ENCODE measurements at places on chromosomes 12 and 14.

GRCh38 chr12:52268212-52268611 is 6.2 kb upstream of the KRT86 start:
- no peak for DNase-seq

- DNase-seq: no peak
Measured at GRCh38 chr12:61765926-61766325, 494.3 kb upstream of the USP15 start.

DNA sequence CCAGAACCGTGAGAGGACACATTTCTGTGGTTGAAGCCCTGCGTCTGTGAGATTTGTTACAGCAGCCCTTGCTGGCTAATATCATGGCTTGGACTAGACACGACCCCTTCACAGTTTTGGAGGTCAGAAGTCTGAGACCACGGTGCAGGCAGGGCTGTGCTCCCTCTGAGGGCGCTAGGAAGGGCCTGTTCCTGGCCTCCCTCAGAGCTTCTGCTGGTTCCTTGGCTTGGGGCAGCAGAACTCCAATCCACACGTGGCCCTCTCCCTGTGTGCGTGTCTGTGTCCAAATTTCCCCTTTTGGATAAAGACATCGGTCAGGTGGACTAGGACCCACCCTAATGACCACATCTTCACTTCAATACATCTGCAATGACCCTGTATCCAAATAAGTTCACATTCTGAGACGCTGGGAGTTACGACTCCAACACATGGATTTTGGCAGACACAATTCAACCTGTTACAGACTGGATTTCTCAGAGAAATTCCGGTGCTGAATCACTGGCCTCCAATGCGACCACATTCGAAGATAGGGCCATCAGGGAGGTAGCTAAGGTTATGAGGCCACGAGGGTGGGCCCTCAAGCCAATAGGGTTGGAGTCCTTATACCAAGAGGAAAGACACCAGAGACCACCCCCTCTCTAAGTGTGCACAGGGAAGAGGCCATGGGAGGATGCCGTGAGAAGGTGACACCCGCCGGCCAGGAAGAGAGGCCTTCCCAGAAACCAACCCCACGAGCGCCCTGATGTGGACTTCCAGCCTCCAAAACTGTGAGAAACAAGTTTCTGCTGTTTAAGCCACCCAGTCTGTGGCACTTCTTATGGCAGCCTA is 43.6 kb upstream of the PPP2R5C start:
- no peak for DNase-seq

DNA sequence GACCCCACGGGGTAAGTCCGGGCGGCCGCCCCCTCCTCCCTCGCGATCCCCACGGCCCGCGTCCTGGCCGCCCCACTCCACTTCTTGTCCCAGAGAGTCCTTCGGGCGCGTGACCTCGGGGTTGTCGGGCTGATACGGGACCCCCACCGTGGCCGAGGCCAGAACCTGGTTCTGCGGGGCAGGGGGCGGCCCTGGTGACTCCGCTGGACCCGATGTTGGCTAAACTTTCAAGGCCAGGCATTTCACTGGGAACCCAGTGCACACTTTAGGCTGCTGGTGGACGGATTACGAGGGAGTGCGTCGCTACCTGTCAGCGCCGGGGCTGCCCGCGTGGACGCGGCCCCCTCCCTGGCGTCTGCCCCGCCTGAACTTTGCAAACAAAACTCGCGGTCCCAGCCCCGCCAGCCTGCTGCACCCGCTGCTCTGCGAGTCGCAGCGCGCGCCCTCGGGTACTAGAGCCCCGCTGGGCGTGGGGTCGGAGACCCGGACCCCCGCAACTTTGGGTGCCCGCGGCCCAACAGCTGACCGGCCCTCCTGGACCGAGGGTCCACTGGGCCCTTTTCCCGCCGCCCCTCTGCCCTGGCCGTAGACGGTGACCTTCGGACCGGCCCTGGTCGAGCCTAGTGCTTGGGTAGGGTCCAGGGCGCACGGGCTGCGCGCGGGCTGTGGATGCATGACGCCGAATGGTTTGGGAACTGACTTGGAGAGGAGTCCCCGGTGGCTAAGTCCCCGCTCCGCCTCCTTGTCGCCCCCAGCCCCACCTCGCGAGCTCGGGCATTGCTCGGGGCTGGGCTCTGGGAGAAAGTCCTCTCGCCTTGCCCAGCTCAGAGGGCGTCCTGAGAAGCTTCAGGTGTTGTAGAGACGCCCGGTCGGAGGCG is 624 bp downstream of the RIN3 start:
- DNase-seq: no peak

- no peak for DNase-seq
Measured at GRCh38 chr14:76498976-76499375, 123.0 kb downstream of the ESRRB start.

DNA sequence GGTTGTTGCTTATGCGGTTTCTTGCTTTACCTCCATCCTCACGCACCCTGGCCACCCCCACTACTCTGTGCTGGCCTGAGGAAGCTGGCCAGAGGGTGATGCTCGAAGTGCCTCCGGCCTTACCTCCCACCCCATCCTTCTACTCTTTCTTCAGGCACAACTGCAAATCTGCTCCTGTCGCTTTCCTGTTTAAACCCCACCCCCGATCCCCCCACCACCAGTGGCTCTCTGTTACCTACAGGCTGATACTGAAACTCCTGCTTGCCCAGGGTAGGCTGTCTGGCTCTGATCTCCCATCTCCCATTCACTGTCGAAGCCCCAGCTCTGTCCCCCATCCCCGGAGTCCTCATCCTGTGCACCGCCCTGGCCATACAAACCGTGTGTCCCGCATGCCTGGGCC is 111.5 kb downstream of the PRMT8 start:
- no peak for DNase-seq

GRCh38 chr12:20368651-20369304 is 441 bp downstream of the PDE3A start:
- no peak for DNase-seq

DNA sequence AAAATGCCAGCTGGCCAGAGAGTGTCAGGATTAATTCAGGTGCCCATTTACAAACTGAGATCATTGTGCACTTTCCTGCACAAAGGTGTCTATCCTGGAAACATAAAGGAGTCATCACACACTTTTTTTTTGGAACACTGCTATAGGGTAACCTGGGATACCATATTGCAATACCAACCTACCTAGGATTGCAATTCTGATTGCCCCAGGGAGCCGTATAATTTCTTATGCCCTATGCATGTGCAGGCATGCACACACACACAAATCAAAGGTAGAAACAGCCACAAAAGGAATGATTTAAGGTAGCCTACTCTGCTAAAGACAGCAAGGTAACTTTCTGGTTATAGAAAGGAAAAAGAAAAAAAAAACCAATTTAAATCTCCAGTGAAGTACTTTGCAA is 285.3 kb upstream of the KITLG start:
- no peak for DNase-seq

- no peak for DNase-seq
Measured at GRCh38 chr12:27331927-27332324, 710 bp upstream of the BMAL2 start.

GRCh38 chr12:2183556-2184541 is 131.1 kb downstream of the CACNA1C start:
- DNase-seq: no peak

DNA sequence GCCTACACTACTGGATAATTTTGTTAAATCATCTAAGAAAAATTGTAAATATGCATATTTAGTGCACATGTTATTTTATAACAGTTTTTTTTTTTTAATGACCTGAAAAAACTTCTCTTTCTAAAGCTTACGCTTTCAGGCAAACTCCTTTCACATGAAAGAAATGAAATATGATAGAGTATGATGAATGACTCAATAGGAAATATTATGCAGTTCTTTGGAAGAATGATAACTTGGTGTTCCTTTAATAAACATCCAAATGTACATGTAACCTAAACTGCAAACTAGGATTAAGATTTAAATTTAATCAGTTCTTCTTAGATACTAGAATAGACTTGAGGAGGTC is 136.6 kb downstream of the FGD4 start:
- DNase-seq: no peak

GRCh38 chr12:19223018-19223417 is 93.5 kb downstream of the PLEKHA5 start:
- DNase-seq: no peak

GRCh38 chr14:97022741-97023140 is 225.6 kb downstream of the VRK1 start:
- no peak for DNase-seq

DNA sequence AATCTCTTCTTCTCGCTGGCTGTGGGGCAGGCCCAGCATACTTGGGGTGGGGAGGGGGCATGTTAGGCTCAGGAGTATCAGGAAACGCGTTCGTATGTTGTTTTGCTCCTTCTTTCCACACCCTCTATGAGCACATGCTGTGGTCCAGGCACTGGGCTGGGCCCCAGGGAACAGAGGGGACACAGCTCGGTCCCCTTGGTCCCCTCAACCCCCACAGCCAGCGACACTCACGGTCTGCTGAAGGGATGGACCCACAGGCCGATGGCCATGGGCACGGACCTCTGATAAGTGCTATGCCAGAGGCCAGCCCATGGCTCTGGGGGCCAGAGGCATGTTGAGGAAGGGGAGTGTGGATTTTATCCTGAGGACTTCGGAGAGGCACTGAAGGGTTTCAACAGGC is 6.2 kb downstream of the IFI27 start:
- no peak for DNase-seq

GRCh38 chr12:123232472-123232806 is 502 bp downstream of the MPHOSPH9 start:
- no peak for DNase-seq

DNA sequence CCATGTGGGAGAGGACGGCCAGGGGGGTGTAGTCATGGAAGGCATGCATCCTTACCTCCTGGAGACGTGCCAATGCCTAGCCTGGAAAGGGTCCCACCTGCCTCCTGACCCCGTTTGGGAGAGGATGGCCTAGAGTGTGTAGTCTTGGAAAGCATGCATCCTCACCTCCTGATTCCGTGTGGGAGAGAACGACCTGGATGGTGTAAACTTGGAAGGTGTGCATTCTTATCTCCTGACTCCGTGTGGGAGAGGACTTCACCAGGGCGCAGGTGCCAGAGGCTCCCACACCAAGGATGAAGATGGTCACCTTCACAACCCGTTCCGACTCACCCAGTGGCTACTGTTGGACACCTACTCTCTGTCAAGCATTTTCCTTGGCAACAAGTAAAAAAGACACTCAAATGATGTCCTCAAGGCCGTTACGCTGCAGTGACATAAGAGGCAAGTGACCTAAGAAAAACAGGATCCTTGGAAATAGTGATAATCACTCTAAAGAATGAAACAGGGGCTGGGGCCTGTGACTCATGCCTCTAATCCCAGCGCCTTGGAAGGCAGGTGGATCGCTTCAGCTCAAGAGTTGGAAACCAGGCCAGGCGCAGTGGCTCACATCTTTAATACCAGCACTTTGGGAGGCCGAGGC is 37.5 kb upstream of the FZD10 start:
- DNase-seq: no peak

DNA sequence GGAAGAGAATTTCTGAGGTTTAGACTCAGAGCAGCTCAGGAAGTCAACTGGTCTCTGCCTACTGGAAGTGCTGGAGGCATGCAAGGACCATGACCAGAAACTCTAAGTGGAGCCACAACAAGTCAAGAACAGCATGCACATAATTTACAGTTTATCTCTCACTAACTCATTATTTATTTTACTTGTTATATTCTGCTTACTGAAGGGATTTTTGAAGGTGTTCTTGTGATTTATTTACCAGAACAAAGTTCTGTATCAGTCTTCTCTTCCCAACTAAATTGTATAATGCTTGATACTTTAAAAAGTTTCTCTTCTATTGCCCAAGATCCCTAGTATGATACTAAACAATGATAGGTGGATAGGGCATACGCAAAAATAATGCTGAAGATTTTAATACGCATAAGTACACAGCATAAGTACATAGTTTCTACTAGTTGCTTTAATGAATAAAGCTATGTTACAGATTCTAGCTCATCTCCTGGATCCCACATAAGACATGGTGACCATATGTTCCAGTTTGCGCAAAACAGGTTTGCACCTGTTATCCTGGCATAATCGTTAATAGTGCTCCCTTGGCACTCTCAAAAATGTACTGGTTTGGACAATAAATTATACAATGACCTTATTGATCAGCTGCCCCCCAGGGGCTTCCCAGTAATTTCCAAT is 11.6 kb upstream of the SPTB start:
- DNase-seq: no peak

GRCh38 chr12:93245543-93245942 is 132.2 kb upstream of the NUDT4 start:
- DNase-seq: no peak

- no peak for DNase-seq
Measured at GRCh38 chr12:21054334-21054733, 76.7 kb upstream of the SLCO1B1 start.

- DNase-seq: no peak
Measured at GRCh38 chr12:67415473-67415872, 146.3 kb downstream of the CAND1 start.

- DNase-seq: no peak
Measured at GRCh38 chr12:14962797-14963196, 1.4 kb upstream of the ARHGDIB start.

- no peak for DNase-seq
Measured at GRCh38 chr14:79575032-79575431, 636.3 kb downstream of the DIO2 start.

- DNase-seq: no peak
Measured at GRCh38 chr12:52278575-52279421, 4.4 kb downstream of the KRT86 start.

- DNase-seq: no peak
Measured at GRCh38 chr12:94951071-94951934, 52.2 kb downstream of the NDUFA12 start.

- no peak for DNase-seq
Measured at GRCh38 chr14:38070061-38070588, 137.6 kb upstream of the SSTR1 start.

- DNase-seq: no peak
Measured at GRCh38 chr14:32230695-32231280, 27.7 kb upstream of the RNU6-8 start.

- DNase-seq: no peak
Measured at GRCh38 chr14:72495668-72496067, 398.2 kb downstream of the DPF3 start.

DNA sequence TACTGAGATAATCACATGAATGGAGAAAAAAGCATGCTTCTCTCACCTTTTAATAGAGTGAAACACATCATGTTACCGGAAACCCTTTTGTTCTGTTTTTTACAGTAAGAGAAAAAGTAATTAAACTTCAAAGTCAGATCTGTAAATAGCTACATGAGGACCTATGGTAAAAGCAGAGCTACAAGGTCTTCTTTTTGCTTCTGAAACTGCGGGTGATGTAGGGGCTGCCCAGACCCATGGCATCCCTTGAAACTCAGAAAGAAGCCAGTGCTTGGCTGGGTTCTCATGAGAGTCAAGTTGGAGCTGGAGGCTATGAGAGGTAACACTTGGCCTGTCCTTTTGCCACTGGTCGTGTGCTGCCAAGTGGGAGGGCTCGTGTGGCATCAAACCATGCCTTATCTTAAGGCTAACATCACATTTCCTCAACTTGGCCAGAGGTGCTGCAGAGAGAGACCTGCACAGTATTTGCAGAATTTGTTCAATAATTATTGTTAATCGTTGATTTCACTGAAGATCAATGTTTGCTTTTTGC is 47.6 kb downstream of the EML1 start:
- no peak for DNase-seq

GRCh38 chr12:93000026-93000425 is 70.9 kb upstream of the EEA1 start:
- DNase-seq: no peak

Measured in pulmonary artery endothelial cell (primary cell).